ENCODE measurements at places on chromosomes 13 and 19.

- DNase-seq = no peak
Measured at GRCh38 chr19:12647490-12648071, 19.0 kb downstream of the MAN2B1 start.

- DNase-seq = no peak
Measured at GRCh38 chr19:51065221-51065960, 499 bp upstream of the KLK13 start.

- no peak for DNase-seq
Measured at GRCh38 chr13:83117046-83117445, 765.2 kb downstream of the SLITRK1 start.

DNA sequence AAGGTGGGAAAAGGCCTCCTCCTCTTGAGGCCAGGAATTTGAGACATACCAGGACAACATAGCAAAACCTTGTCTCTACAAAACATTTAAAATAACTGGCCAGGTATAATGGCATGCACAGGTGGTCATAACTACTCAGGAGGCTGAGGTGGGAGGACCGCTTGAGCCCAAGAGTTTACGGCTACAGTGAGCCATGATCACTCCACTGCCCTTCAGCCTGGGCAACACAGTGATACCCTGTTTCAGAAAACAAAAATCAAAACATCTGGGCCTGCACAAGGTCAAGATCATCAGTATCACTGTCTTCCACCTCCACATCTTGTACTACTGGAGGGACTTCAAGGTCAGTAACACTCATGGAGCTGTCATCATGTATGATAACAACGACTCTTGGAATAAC, 742.7 kb upstream of the GPC6 start:
- DNase-seq = no peak

DNA sequence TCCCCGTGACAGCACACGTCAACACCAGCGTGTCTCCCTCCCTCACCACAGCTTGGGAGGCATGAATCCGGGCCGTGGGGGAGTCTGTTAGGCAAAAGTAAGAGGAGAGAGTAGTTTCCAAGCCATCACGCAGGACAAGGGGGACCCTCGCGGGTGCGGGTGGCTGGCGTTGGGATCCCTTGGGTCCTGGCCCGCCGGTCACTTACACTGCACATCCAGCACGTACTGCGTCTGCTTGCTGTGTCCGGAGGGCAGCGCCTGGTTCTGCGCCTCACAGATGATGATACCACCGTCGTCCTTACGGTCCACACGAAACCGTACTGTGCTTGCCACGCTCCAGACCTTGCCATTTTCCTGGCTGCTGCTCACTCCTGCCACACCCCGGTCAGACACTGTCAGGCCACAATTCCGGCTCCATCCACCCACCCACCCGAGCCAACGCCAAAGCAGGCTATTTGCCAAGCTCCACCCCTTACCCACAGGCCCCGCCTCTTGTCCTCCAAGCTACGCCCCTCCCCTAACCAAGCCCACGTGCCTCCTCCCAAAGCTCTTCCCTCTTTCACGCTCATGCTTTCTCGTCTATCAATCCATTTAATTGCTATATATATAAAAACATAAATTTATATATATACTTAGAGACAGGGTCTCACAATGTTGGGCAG, 6.6 kb upstream of the ZNF428 start:
- no peak for DNase-seq

DNA sequence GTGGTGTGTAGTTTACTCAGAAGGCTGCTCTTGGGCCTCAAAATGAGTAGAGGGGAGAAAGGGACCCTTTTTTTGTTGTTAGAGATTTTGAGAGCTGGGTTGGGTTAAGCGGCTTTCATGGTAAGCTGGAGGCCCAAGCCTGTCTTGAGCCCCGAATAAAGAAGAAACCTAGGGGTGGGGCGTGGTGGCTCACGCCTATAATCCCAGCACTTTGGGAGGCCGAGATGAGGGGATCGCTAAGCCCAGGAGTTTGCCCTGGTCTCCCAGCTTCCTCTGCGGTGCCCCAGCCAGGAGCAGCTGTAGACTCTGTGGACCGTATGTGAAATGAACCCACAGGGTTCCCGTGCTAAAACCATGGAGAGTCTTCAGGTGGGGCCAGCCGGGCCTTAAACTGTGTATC, 56.1 kb downstream of the KDM4B start:
- no peak for DNase-seq

DNA sequence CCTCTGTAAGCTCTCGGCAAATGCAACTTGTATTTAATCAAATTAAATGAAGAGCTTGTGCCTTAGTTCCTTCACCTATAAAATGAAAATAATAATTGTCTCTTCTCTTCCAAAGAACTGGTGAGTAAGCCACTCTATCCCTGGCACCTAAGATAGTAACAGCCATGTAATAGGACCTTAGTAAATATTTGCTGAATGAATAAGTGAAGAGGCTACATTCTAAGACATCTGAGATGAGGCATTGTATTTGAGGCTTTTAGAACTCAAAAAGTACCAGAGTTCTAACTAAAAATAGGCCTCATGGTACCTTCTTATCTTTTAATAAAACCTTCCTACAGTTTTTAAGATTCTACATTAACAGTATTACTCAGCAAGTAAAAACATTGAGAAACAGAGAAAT, 17.3 kb upstream of the DCLK1 start:
- no peak for DNase-seq

DNA sequence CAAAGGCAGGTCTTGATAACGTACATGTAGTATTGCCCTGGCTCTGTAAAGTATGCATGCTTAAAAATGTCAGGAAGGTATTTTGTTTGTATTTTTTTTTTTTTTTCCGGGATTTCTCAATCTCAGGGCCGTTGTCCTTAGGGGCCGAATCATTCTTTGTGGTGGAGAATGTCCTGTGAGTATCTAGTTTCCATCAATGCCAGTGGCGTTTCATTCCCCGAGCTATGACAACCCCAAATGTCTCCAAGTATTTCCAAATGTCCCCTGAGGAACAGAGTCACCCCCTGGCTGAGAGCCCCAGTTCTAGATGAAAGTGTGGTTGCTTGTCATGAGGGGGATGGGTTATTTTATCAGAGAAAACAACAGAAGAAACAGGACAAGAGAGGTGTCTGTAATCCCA, 68.7 kb downstream of the ACSBG2 start:
- DNase-seq = no peak

- DNase-seq = no peak
Measured at GRCh38 chr13:106104281-106104901, 431.1 kb downstream of the EFNB2 start.

GRCh38 chr19:38402623-38402966, 298 bp upstream of the FAM98C start:
- no peak for DNase-seq

- no peak for DNase-seq
Measured at GRCh38 chr13:114257014-114257413, 22.3 kb downstream of the CDC16 start.

DNA sequence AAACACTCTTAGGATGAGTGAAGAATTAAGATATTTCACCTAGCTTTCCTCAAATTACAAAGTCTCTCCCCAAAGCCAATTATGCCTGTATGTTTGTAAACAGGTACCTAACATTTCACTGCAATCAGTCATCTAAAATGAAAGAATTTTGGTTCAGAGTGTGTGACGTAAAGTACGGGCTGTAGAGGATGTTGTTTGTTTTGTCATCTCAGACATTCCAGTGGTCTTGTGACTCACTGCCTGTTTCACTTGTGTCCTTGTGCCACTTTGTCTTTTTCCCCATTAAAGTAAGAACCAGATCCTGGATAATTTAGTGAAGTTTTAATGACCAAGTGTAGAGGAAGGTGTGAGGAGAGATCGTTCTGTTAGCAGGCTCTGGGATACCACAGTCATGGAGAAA, 28.6 kb upstream of the EID2 start:
- DNase-seq = no peak

- no peak for DNase-seq
Measured at GRCh38 chr13:80884056-80884785, 543.3 kb upstream of the SPRY2 start.

DNA sequence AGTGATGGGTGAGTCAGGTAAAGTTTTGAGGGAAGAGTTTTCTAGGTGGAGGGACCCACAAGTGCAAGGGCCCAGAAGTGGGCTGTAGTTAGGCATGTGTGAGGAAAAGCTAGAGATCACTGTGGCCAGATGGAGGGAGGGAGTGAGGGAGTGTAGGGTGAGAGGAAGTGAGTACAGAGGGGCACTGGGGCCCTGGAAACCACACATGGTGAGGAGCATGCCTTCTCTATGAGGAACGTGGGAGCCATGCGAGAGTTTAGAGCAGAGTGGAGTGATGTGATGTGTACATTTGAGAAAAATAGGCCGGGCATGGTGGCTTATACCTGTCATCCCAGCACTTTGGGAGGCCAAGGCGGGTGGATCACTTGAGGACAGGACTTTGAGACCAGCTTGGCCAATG, 14.7 kb upstream of the SHKBP1 start:
- no peak for DNase-seq

DNA sequence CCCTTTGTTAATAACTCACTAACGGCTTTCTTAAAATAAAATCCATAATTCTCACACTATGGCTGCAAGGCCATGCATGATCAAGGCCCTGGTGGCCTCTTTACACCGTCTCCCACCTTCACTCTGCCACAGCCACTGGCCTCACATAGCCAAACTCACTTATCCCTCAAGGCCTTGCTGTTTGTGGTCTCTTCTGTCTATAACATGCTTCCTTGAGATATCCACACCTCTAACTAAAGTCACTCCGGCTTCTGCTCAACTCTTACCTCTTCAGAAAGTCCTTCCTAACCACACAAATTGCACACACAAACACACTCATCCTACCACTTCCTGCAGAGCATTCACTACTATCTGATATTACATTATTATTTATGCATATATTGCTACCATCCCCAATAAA, 262.5 kb downstream of the DIAPH3 start:
- DNase-seq = no peak

GRCh38 chr19:1354970-1355567, 28.6 kb upstream of the NDUFS7 start:
- DNase-seq = no peak

DNA sequence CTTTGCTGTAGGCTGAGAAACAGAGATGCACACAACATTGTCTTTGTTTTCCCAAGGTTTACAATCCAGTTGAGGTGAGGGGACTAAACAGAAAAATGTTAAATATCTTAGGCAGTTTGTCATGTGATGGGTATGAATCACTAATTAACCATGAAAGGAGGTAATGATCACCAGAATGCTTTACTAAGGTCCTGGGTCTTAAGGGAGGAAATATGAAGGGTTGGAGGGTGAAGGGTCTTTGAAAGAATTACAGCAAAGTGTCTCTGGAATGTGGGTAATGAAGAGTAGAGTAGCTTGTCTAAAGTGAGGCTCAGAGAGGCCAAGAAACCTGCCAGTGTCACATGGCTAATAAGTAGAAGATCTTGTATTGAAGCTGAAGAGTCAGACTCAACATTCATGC, 19.0 kb downstream of the BIVM start:
- DNase-seq = no peak

GRCh38 chr13:98879957-98880356, 97.9 kb downstream of the DOCK9 start:
- DNase-seq = peak; percentile 10

DNA sequence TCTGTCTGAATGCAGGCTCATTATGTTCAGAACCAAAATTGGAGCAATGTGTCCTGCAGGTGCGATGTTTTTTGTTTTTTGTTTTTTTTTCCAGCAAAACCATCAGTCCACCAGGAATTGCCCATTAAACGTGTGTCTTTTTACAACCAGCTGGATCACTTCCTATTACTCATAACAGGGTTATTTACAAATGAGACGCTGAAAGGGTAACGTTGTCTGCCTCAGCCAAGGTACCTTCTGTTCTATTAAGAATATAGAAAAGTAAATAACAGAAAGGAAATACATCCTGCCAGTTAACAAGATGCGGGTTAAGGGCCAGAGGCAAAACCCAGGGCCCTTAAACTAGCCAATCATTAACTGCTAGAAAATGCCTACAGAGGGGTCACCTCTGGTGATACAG, 590.4 kb downstream of the TBC1D4 start:
- no peak for DNase-seq

DNA sequence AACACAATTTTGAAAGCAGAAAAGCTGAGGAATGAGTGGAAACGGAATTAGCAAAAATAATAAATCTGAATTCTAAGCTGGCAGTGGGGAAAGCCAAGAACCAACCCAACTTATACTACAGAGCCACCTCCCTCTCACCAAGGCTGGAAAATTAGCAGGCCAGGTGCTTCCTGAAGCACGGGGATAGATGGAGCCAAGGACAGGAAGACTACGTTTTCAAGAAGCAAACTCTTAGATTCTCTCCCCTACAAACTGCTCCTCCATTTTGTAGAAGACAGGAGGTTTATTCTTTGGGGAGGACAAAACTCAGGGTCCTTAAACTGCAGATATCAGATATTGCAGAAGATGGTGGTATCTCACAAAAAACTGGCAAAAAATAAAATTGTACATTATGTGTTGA, 8.8 kb downstream of the CCDC70 start:
- no peak for DNase-seq

DNA sequence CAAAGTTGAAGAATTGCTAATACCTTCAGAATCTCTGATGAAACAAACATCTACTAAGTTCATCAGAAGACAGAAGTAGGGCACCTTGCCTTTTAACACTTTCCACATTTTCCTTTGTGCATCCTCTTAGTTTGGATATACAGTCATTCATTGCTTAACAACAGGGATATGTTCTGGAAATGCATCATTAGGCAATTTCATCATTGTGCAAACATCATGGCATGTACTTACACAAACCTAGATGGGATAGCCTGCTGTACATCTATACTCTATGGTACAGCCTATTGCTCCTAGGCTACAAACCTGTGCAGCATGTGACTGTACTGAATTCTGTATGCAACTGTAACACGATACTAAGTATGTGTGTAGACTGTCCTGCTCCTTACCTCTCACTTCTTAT, 169.8 kb downstream of the SUCLA2 start:
- no peak for DNase-seq

DNA sequence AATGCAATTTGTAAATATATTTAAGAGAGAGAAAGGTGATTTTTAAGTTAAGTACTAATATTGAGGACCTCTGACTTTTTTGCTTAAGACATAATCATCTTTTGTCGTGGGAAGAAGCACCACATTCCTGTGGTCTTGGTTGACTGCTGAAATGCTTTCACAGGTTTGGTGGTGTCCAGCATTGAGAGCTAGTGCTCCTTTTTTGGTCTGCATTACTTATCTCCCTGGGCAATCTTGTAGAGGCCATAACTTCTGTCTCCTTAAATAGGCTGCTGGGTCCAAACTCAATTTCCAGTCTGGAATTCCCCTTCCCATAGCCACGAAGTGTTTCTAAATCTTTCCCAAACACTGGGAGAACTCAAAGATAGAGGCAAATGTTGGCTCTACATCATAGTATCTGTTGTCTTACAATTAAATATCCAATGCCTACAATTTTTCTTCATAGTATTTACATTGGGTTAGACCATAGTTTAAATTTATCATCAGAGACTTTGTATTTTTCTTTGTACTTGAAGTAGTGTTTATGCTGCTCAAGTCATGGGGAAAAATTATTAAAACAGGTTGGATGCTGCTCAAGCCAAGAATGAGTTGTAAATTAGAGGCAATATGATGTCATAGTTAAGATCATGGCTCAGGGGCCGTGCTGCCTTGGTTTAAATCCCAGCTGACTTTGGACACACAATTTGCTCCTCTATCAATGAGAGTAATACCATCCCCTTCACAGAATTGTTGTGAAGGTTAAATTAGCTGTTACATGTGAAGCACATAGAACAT, 105.6 kb downstream of the POSTN start:
- no peak for DNase-seq

All from NCI-H2081 treated with DMSO at 0.1 percent for 48 hours (cell line).